ENCODE measurements at places on chromosomes 16 and 17.

DNA sequence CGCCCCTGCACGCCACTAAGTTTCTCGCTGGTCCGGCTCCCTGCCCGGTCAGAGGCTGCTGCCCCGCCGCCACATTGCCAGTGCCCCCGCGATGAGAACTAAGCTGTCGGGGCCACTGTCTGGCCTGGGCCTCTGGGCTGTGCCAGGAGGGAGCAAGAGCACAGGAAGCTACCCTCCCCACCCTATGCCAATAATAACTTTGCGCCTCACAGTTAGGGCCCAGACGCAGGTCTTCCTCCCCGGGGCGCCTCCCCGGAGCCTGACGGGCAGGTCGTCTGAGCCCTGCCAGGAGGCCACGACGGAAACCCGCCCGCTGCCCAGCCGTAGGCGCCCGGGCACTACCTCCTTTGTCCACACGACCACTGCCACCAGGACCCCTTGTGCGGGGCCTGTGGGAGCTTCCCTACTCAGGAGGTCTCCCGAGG is 1.5 kb downstream of the ZFPM1 start:
- DNase-seq = peak; percentile 44

DNA sequence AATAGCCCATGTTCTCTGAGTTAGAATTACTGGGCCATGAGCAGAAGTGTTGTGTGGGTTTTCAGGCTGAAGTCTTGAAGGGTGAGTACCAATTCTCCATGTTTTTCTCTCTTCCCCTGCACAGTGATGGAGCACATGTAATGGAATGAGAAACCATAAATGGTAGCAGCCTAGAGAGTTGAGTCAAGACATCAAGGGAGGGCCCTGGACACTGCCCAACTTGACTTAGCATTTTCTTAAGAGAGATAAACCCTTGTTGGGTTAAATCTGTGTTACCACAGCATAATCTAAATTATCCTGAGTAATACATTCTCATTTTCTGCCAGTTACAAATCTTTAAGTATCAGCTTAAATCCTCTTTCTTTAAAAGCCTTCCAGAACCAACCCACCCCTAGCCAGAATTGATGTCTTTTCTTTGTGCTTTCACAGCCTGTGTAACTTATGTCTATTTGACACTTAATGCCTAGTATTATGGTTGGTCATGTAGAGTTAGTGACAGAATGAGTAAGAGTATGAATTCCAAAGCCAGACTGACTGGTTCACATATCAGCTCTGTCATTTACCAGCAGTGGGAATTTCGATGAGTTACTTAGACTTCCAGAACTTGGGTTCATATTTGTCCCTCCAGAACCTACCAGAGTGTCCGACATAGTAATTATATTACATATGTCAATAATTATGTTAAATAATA is 27.0 kb upstream of the RGS9 start:
- no peak for DNase-seq

DNA sequence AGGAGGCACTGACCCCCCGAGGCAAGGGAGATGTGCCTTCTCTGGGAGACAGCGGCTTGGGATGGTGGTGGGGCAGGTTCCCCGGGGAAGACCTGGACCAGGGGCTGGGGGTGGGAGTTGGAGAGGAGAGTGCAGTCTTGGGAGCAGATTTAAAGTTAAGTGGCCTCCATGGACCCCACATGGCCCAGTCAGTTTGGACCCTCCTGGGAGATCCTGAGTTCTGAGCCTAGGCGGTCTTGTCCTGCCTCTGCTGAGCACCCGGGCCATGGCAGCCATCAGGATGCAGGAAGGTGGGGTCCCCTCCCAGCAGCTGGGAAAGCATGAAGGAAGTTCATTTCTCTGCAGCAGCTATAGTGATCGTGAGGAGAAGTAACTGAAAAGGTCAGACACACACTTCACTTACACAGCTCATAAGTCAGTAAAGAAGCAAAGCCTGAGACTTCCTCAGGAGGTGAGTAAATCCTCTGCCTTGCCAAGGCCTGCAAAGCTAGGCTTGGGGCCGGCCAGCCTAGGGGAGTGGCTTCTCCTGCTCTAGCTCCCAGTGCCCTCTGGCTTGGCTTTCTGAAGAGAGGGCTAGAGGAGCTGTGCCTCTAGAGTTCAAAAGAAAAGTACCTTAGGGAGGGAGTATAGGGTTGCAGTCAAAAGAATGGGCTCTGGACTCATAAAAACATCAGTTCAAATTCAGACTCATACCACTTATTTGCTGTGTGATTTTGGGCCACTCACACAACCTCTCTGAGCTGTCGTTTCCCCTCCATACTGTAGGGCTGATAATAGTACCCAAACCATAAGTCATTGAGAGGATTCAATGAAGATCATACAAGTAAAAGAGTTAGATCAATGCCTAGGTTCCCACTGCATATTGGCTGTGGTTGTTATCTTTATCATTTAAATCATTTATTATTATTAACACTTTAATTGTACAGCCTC is 31.0 kb upstream of the C16orf78 start:
- DNase-seq = no peak

GRCh38 chr17:17691468-17692263 is 10.4 kb downstream of the RAI1 start:
- DNase-seq = no peak

- no peak for DNase-seq
Measured at GRCh38 chr17:75950855-75951554, 10.2 kb upstream of the FBF1 start.

DNA sequence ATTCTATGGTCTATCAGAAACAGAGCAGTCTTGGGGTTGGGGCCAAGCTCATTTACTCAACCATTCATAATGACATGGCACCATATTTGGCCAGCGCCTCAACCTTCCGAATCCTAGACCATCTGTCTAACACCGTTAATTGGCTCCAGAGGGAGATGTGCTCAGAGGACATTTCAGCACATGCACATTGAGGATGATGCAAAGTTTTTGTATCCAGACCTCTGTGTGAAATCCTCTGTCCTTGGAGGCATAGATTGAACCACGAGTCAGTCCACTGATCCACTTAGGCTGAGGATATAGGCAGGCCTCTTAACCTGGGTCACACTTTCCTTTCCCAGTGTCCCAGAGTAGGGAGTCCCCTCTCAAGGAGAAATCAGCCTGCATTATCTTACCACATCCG is 85.5 kb downstream of the SHISA6 start:
- no peak for DNase-seq

GRCh38 chr17:73747221-73748002 is 103.2 kb upstream of the SDK2 start:
- DNase-seq = no peak

- no peak for DNase-seq
Measured at GRCh38 chr17:72110231-72110941, 10.4 kb upstream of the SOX9 start.

- no peak for DNase-seq
Measured at GRCh38 chr16:56102183-56102686, 89.1 kb upstream of the GNAO1 start.

DNA sequence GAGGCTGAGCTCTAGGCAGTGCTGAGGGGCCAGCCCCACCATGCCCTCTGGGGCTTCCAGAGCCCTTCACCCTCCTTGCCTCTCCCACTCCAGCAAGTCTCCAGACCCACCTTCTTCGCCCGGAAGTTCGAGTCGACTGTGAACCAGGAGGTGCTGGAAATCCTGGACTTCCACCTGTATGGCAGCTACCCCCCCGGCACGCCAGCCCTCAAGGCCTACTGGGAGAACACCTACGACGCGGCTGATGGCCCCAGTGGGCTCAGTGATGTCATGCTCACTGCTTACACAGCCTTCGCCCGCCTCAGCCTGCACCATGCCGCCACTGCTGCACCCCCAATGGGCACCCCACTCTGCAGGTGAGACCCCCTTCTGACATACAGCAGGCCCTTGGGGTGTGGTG is 10.5 kb downstream of the XYLT2 start:
- DNase-seq = no peak

- DNase-seq = no peak
Measured at GRCh38 chr16:77469634-77470033, 34.8 kb upstream of the ADAMTS18 start.

DNA sequence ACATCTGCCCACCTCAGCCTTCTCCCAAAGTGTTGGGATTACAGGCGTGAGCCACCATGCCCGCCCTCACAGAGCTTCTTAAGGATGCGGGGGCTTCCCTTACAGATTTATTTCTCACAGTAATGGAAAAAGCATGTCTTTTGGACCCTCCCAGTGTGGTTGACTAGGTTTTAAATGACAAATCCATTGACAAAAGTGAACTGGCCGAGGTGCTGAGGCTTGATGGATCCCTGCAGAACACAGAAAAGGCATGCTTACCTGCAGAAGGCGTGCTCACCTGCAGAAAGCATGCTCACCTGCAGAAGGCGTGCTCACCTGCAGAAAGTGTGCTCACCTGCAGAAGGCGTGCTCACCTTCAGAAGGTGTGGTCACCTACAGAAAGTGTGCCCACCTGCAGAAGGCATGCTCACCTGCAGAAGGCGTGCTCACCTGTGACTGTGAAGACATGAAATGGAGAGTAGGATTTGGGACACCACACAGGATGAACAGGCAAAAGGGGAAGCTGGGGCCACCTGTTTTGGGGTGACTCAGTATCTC is 15.1 kb upstream of the BBS2 start:
- DNase-seq = no peak

DNA sequence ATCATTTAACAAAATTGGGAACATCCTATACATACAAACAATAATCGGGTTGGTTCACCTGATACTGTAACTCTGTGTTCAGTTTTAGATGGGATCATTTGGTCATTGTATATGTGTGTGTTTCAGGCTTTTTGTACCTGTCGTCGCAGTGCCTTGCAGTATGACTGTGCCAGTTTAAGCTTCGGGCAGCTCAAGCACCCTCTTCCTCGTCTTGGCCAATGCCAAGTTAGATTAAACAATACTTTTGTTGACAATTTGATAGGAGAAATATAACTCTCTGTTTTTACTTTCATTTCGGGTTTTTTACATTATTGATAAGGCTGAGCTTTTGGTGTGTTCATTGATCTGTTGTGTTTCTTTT is 37.0 kb upstream of the ARHGAP17 start:
- no peak for DNase-seq

GRCh38 chr17:2057175-2057759 is 2.4 kb downstream of the HIC1 start:
- DNase-seq = no peak

DNA sequence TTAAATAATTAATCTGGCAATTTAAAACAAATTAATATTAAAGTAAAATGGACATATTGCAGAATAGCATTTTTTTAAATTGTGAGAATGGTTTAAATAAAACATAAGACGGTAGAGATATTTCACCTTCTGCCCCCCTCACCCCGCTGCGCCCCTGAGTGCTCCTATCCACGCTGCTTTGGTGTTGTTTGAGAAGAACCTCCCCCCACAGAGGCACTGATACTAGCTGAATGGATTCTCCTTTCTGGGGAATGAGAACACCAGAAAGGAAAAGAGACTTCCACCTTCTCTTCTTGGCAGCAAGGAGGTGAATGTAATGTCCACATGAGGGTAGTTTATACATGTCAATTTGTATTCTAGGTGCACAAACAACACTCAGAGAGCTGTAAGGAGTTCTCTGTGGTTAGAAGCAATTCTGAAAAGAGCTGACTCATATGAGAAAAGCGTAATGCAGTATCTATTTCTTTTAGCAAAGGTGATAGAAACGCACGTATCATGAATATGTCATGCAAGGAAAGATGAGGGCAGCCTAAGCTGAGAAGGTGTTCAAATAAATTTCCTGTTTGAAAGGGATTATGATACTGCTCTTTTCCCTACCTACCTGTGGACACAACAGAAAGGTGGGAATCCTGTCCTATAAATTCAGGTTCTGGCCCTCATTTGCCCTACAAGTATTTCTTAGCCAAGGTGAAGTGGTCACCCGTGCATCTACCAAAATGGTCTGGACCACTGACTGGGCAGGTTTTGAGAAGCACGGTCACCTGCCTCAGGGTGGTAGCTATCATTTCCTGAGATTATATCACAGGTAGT is 126.9 kb downstream of the PARN start:
- DNase-seq = no peak

- no peak for DNase-seq
Measured at GRCh38 chr17:64412944-64413381, 22.3 kb upstream of the PECAM1 start.

DNA sequence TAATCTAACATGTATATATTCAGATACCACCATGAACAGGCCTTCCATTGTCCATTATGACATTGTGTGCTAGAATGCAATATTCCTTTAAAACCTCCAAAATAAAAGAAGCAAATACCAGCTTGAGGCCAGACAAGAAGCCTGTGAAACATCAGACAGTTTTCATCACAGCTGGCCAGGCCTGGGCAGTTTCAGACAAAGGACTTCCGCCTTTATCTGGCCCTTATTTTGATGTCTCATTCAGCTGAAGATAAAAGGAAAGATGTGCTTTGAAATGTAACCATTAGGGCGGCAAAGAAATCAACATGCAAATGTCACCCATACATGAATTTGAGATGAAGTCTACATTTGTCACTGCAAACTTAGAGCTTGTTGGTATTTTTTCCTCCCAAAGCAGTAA is 737.5 kb downstream of the KCNJ2 start:
- DNase-seq = no peak

- DNase-seq = no peak
Measured at GRCh38 chr17:72204742-72205141, 83.9 kb downstream of the SOX9 start.

DNA sequence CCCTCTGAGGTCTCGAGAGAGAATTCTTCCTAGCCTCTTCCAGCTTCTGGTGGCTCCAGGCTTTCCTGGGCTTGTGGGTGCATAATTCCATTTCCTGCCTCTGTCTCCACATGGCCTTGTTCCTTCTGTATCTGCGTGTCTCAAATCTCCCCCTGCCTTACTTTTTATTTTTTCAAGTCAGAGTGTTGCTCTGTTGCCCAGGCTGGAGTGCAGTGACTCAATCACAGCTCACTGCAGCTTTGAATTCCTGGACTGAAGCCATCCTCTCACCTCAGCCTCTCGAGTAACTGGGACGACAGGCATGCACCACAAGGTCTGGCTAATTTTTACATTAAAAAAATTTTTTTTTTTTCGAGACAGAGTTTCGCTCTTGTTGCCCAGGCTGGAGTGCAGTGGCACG is 120.6 kb downstream of the SHISA9 start:
- no peak for DNase-seq

- no peak for DNase-seq
Measured at GRCh38 chr16:84927621-84928591, 83.4 kb downstream of the ZDHHC7 start.

- peak; percentile 10 for DNase-seq
Measured at GRCh38 chr17:74176546-74177001, 26.9 kb upstream of the RPL38 start.

DNA sequence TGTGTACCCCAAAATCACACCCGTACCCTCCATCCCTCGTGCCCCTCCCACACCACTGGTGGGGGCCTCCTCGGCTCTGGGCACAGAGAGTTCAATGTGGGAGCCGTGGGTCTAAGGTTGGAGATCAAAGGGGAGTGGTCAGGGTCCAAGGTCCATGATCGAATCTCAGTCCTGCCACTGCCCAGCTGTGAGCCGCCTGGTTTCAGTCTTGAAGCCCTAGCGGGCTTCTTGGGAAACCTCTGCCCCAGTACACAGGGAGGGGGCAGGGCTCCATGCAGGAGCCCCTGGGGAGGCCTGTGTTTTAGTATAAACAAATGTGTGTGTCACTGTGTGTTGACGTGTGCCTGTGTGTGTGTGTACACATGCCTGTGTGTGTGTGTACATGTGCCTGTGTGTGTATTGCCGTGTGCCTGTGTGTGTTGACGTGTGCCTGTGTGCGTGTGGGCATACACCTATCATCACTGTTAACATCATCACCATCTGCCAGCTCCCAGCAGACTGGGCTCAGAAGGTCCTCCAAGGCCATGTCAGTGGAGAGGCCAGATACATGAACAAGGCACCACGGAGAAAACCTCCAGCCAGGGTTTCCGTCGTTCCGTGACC is 26.5 kb upstream of the ZNF469 start:
- no peak for DNase-seq
